RWPE2 (cell line): ENCODE measurements at places on chromosomes 6 and 20.

- H3K27me3 ChIP-seq = no peaks in the 10 kb centered on the region
- H3K36me3 ChIP-seq = no peaks in the 10 kb centered on the region
- H3K4me1 ChIP-seq = no peaks in the 10 kb centered on the region
- DNase-seq = no peak
- H3K4me3 ChIP-seq = no peak overlapping the region
Measured at GRCh38 chr6:18451756-18452155, 64.6 kb downstream of the RNF144B start.

DNA sequence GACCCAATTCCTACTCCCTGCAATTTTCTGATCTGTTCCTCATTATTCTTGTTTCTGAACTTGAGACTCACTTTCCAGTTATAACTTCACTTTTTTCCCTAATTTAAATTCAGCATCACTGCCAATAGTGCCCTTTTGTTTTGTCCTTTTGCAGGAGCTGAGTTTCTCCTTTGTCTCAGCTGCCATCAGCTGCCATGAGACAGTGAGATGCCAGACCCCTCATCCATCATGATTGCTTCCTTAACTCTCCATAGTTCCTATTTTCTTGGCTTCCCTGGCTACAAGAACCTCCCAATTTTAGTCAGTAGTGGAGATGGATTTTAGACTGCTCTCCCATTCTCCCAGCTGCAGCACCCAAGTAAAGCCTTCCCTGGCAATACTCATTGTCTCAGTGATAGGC lies 518.1 kb downstream of the HDGFL1 start:
- no peak for DNase-seq
- H3K27ac ChIP-seq = no peak overlapping the region
- H3K4me1 ChIP-seq = no peaks in the 10 kb centered on the region

- H3K27me3 ChIP-seq = no peaks in the 10 kb centered on the region
- no peaks in the 10 kb centered on the region for H3K36me3 ChIP-seq
- no peak overlapping the region for H3K4me3 ChIP-seq
- no peaks in the 10 kb centered on the region for H3K4me1 ChIP-seq
Measured at GRCh38 chr20:22623211-22623610, 38.8 kb upstream of the FOXA2 start.

- H3K27me3 ChIP-seq = no peaks in the 10 kb centered on the region
- H3K36me3 ChIP-seq = peaks cover 52% of the 10 kb centered on the region
- H3K27ac ChIP-seq = peak overlapping the region; percentile 86
- no peak for DNase-seq
Measured at GRCh38 chr20:59837623-59838394, 95.6 kb downstream of the SYCP2 start.

- H3K4me1 ChIP-seq = no peaks in the 10 kb centered on the region
- no peaks in the 10 kb centered on the region for H3K36me3 ChIP-seq
- DNase-seq = no peak
- H3K27me3 ChIP-seq = peaks cover 21% of the 10 kb centered on the region
Measured at GRCh38 chr6:39806278-39806677, 14.1 kb downstream of the DAAM2 start.
